ENCODE measurements at places on chromosomes 12 and 14.

DNA sequence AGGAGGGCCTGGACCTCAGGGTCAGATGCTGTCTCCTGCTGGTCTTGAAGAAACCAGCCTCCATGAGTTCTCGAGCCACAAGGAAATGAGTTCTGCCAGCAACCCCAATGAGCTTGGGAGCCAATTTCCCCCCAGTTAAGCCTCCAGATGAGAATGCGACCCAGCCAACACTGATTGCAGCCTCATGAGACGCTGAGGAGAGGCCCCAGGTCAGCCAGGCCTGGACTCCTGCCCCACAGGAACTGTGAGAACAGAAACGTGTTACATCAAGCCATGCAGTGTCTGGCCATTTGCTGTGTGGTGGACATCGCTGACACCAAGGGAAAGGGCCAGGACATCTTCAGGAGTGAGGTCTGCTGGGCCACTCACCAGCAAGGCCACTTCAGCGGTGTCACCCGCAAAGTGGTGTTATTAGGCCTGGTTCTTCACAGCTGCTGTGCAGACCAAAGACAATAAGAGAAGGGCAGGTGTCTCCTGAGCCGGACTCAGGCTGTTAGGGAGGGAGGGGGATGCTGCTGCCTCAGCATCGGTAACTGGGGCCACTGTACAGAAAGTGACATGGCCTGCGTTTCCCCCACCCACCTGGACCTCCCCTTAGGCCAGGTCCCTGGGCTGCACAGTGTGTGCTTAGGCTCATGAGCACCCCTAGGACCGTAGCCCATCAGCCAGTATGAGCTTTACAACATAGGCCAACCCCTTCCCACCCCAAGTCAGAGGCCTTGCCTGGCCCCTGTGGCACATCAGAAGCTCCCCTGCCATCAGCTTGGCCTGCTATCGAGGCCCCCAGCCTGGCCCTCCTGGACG is 272.4 kb upstream of the RTL1 start:
- no peak for DNase-seq

DNA sequence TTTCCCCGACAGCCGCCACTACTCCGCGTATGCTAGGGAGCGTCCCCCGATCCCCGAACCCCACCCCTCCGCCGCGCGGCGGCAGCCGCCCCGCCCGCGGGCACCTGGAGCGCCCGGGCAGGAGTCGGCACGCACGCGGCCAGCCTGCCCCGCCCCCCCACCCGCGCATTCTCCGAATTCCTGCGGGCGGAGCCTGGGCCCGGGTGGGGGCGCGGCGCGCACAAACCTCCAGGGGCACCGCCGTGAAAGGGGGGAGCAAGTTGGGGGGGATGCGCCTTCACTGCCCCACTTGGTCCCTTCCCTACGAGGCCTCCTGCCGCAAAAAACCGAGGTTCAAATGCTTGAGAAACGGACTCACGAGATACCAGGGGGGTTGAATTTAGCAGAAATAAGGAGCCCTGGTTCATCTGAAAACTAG is 1.7 kb downstream of the AJUBA start:
- peak; percentile 64 for DNase-seq

DNA sequence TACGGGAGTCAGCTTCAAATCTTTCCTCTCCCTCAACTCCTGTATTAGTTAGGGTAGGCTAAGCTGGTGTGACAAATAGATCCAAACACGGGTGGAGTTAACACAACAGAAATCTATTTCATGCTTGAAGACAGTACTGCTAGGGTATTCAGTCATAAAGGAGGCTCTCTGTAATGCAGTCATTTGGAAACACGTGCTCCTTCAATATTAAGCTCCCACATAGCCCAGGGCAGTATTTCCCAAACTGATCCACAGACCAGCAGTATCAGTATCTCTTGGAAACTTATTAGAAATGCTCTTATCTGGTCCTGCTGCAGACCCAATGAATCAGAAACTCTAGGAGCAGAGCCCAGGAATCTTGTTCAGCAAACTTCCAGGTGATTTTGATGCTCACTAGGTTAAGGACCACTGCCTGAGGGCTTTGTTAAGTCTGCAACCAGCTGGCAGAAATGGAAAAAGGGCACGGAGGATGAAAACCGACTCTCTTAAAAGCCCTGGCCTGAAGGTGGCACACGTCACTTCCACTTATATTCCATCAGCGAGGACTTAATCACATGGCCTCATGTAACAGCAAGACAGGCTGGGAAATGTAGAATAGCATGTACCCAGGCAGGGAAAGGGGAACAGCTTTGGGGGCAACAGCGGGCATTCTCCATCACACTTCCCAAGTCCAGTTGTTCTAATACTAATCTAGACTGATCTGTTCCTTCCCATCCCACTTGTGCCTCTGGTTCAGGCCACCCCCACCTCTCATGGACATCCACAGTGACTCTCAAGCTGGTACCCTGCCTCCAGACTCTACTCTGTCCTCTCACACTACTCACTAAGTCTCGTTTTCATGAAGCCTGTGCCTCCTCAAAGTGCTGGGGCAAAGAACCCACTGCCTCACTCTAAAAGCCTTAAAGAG is 38.2 kb upstream of the RIC8B start:
- DNase-seq: no peak

DNA sequence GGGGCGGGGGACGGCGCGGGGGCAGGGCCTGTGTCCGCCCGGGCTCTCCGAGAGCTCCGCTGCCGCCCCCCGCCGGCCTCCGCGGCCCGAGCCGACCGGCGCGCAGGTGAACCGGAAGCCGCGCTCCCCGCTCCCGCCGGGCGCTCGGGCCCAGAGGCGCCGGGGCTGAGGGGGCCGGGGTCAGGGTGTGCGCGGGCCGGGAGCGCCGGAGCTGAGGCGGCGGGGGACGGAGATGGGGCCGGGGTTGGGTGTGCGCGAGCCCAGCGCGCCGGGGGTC is 431 bp downstream of the HIP1R start:
- DNase-seq: peak; percentile 53

DNA sequence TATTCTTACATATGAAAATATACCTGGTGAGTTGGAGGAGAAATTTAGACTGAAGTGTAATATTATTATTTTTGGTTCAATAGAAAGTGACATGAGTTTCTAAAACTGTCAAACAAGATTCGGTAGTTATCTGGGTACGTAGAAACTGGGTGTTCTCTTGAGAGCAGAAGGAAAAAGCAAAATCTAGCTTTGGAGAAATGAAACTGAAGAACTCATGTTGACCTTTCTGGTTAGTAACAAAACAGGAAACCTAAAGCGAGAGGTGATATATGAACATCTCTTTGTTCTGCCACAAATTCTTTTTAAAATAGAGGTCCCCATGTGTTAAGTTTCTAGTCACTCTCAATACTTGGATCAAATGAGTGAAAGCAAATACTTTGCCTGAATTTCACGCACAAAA is 401.7 kb downstream of the TRHDE start:
- DNase-seq: no peak

- no peak for DNase-seq
Measured at GRCh38 chr12:98572010-98572409, 21.5 kb upstream of the SLC25A3 start.

DNA sequence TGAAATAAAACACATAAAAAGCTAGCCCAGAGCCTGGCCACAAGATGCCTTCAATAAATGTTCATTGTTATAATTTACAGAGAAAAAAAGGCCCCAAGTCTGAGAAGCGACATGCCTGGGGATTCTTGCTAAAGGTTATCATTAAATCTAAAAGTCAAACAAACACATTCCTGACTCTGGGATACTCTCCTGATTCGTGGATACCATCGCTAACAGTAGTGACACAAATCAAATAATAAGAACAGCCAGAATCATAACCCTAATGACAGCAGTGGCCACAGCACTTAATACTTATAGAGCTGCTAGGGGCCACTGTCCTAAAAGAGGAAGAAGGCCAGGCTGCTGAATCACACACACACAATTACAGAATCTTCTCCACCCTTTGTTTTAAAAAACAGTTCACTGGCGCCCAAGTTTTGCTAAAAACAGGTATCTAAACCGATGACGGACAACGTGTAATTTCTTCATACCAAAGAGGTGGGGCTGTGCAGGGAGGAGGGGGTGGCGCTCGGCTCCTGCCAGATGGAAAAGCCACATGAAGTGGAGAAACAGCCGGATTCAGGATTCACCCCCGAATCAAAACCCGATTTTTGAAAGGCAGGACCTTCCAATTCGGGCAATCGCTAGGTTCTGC is 1.2 kb downstream of the CLIP1 start:
- peak; percentile 65 for DNase-seq

DNA sequence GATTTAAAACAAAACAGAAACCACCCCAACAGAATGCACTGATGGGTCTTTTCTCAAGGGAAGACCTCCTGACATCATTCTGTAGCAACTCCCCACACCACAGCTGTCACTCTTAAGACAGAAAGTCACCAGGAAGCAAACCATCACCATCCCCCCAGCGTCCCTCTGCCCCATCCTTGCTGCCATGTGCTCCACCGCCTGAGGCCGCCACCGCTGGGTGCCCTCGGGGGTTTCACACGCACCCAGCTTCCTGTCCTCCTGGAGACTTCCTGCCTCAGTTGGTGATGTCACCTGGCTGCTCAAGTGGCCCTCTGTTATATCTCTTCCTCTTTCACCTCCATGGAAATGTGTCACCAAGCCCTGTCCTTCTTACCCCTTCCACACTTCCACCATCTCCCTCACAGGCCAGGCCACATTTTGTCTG is 71.4 kb upstream of the GPR68 start:
- DNase-seq: no peak

DNA sequence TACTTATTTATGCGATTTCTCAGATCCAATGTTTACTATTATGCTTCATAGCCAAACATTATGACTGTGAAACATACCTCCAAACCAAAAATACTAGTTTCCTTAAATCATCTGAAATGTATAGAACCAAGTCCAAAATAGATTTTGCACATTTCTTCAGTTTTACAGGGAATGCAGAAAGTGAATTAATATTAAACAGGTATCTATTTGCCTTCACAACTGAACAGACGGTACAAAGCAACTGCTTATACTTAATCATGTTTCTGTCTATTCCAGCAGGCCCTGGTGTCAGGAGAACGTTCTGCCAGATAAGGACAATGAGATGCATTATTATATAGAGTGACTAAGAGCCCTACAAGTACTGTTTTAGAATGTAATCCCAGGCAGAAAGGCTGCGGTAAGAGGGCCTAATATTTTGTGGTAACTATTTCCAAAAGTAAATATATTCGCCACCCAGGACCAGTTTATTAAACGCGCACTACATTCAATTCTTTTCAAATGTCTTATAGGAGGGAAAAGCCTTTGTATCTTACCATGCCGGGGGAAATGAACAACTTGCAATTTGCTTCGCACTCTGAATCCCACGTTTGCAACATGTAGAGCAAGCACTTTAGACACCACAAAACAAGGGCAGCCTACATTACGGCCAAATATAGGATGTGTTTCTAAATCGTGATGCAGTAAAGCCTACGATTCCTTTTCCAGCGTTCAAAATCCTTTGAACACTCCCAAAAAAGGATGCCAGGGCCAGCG is 1.5 kb downstream of the CORO1C start:
- no peak for DNase-seq

DNA sequence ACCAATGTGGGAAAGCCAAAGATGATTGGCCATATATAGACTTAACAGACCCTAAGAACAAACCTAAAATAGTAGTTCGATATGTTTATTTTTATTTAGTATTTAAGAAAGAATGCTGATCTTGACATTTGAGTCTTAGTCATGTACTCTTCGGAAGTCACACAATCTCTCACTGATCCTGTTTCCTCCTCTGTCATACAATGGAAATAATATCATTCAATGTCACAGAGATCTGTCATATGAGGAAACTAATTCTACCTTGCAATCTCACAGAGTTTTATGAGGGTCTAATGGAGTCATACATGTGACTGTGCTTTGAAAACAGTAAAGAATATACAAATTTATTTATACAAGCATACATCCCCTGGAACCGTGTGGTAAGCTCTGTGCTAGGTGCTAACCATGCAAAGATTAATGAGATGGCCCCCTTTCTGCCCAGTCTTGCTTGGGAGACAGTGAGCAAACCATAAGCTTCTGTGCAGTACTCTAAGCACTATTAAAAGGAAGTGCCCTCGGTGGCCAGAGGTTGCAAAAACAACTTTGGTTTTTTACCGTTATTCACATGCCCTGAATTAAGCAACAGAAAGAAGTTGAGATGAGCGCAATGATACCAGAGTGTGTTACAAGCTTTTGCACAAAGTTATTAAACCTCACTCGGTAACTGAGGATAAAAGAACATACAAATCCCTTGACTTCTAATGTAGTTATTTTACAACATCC is 1.7 kb upstream of the LIN7A start:
- no peak for DNase-seq

DNA sequence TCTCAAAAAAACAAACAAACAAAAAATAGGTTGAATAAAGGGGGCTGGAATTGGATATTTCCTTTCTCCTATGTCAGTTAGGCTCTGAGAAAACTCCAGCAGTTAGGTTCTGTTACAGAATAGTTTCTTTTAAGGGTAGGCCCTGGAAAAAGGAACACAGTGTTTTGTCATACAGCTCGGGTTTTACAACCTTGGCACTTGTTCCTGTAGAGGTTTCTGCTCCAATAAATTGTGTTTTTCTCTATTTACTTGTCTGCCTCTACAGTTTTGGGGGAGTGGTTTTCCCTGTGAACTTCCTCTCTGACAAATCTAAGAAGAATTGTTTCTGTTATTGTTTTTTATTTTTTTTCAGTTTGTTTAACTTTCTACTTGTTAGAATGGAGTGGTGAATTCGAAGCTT is 167.6 kb downstream of the ACSS3 start:
- DNase-seq: no peak

All from Calu3 (cell line).